Left ventricle myocardium superior (tissue), 1 donor: ENCODE measurements at places on chromosomes 1 and 21.

GRCh38 chr1:68279846-68280245 is 47.5 kb upstream of the WLS start:
- no peak for DNase-seq

GRCh38 chr1:180923887-180924286 is 11.2 kb downstream of the KIAA1614 start:
- no peak for DNase-seq

DNA sequence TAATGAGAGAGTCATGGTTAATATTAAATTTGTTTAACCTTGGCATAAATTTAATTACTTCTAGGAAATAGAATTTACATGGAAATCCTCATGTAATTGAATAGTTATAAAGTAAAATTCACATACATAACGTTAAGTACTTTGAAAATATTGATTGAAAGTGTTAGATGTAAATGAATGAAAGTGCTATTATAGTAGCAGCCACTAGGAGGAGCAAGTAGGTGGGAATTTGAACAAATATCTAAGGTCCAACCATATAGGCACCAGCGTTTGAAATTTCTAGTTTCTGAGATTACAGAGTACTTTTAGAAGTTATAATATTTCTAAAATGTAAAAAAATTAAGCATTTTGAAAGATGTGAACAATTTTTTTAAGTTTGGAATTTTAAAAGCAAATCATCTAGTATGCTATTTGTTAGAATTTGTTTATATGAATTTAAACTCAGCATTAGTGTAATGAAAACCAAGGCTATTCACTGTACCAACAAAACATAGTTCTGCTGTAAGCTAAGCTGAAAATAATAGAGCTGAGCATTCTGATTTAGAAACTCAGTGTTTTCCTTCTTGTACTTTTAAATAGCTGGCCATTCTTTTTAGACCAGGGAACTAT is 3.3 kb downstream of the B3GALT2 start:
- no peak for DNase-seq

GRCh38 chr1:24830680-24831272 is 85.5 kb downstream of the CLIC4 start:
- no peak for DNase-seq

DNA sequence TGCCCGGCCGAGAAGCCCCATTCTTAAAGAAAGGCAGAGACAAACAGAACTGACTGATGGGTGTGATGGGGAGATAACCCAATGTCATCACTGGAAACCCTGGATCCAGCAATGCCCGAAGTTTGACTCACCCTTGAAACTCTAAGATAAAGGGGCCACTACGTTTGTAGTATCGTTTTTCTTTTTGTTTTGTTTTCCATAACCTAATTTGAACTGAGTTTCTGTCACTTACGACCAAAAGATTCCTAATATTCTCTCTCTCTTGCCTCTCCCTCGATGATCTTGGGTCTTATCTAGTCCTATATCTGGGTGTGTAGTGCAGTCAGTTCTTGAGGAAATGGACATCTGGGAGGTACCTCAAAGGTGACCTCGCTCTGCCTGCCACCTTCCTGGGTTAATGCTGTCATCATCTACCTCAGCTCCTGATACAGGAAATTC is 57.8 kb upstream of the ID3 start:
- no peak for DNase-seq

DNA sequence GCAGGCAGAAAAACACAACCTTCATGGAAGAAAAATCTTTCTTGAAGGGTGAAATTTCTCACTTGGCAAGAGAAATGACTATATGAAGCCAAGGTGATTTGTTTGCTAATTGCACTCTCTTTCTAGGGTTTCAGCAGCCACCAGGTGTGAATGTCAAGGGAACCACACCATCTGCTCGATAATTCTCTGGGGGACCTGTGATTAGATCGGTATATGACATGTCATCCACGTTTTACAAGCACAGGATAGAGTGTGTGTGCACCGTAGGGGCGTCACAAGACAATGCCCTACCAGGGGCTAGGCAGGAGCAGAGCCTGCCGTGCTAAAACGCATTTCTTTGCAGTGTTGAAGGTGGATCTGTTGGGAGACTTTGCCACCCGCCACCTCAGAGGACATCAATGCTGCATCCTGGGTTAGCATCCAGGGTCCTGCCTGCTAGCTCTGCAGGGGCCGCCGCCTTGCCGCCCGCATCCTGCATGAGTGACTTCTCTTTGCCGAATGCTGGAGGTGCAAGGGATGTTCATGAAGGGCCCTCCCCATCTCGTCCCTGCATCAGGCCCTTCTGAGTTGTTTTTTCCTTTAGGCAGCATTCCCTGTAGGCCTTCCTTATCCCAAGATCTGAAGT is 37.8 kb upstream of the CCSAP start:
- DNase-seq = no peak

GRCh38 chr1:172952516-172952915 is 98.2 kb downstream of the TNFSF18 start:
- no peak for DNase-seq

GRCh38 chr1:101366513-101367215 is 129.8 kb downstream of the S1PR1 start:
- no peak for DNase-seq

DNA sequence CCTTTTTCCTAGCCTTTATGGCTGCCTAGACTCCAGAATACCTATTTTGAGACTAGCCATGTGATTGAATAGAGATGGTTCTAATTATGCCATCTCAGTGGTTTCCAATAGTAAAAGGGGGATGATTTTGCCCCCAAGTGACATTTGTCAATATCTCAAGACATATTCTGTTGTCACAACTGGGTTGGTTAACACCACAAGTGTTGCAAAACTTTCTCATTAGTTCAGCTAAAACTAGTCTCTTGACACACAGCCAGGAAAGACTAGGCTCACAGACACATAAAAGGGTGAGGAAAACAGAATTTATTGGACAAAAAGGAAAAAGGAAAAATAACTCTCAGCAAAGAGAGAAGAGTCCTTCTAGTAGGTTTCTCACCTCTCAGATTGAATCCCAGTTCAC is 39.9 kb upstream of the GBP5 start:
- no peak for DNase-seq

- DNase-seq = no peak
Observed at GRCh38 chr21:34986561-34987500, 62.3 kb downstream of the RUNX1 start.

- peak; percentile 89 for DNase-seq
Observed at GRCh38 chr1:185044981-185045813, at the start of gene RNF2. Gene RNF2, plus strand, starts transcription at chr1:185045558. Its CDS starts 41,996 bp downstream, at chr1:185087554.

DNA sequence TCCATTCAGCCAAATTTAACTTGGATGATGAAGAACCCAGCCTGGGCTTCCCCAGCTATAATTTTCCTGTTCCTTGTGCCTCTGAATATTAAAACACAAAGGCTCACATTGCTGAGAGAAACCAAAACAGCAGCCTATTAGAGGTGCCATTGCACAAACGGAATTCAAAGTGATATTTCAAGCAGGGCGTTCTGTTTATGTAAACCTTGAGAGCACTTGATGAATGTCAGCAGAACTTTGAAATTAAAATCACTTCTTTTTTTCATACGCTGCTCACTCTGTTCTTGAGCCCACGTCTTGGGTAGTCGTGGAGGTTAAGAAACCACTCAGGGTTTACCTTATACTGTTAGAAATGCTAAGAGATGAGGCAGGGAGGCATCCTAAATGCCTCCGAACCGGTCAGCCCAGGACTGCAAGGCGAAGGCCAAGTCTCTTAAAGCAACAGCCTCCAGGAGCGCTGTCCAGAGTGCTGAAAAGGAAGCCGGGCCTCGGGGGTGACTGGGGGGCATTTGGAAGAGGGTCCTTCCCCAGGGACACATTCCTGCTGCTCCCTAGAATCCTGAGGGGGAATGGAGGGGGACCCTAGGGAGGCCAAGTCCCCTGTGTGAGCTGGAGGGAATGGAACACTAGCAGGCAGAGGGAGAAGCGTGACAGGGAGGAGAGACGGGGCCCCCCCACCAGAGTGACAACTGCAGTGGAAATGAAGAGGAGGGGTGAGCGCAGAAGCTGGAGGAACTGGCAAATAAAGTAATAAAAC is 154.8 kb upstream of the VAMP3 start:
- DNase-seq = peak; percentile 71

DNA sequence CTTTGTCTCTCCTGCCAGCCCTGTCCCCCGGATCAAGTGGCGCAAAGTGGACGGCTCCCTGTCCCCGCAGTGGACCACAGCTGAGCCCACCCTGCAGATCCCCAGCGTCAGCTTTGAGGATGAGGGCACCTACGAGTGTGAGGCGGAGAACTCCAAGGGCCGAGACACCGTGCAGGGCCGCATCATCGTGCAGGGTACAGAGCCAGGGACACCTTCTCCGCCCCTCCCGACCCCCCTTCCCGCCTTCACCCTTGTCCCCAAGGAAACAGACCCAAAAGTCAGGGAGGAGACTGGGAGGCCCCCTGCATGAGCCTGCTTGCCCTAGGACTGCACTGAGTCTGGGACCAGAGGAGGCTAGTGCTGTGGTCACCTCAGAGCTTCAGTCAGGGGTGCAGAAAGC is 18.2 kb downstream of the CNTN2 start:
- peak; percentile 21 for DNase-seq

DNA sequence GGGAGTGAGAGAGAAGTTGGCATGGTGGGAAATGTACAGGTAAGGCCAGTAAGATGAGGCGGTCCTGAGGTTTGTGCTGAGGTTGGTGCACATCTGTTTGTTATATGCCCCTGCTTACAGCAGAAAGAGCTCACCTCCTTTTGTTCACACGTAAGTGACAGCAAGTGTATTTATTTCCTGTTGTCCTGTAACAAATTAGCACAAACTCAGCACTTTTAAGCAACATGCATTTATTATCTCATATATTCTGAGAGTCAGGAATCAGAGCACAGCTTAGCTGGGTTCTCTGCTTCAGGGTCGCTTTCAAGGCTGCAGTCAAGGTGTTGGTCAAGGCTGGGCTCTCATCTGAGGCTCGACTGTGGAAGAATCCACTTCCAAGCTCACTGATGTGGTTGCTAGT is 45.8 kb downstream of the TENT5C start:
- DNase-seq = no peak

GRCh38 chr1:200040481-200041138 is 13.1 kb downstream of the NR5A2 start:
- DNase-seq = peak; percentile 35
